ENCODE measurements at places on chromosomes 1 and 21. TPM values are rescaled to one million over a fixed set of nuclear protein-coding genes. Genes with fewer than 3 reads are reported as not detected.

- peaks cover 28% of the 10 kb centered on the region for H3K4me1 ChIP-seq
- no peak overlapping the region for H3K4me3 ChIP-seq
- H3K27me3 ChIP-seq, result peaks cover 44% of the 10 kb centered on the region
- no peak overlapping the region for H3K27ac ChIP-seq
- no peaks in the 10 kb centered on the region for H3K36me3 ChIP-seq
These were observed 6.8 kb downstream of the TP73 start for GRCh38 chr1:3659093-3659492.

GRCh38 chr21:42117967-42118780 lies 47.1 kb downstream of the UMODL1 start:
- H3K36me3 ChIP-seq, result no peaks in the 10 kb centered on the region
- H3K4me3 ChIP-seq, result no peak overlapping the region
- peaks cover 66% of the 10 kb centered on the region for H3K27me3 ChIP-seq
- DNase-seq, result no peak
- H3K4me1 ChIP-seq, result peaks cover 27% of the 10 kb centered on the region
- H3K27ac ChIP-seq, result no peak overlapping the region

- no peak overlapping the region for H3K4me3 ChIP-seq
- no peak for DNase-seq
- no peaks in the 10 kb centered on the region for H3K36me3 ChIP-seq
- peaks cover 37% of the 10 kb centered on the region for H3K27me3 ChIP-seq
- no peak overlapping the region for H3K27ac ChIP-seq
- peaks cover 2% of the 10 kb centered on the region for H3K4me1 ChIP-seq
These were observed 21.7 kb upstream of the COL6A1 start for GRCh38 chr21:45959779-45960390.

DNA sequence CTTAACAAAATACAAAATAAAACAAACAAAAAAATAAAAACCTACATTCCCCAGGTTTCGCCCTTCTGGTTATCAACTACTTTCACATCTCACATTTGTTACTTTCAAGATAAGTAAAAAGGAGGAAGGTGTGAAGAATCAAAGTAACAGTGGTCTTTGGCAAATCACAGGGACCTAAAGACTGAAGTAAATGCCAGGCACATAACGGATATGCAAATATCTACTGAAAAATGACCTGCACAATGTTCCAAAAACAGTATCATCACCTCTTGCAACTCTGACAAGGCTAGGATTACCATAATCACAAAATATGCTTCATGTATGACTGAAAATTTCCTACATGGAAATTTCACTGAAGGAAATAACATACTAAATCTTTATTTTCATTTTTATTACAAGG lies 29.3 kb downstream of the COP1 start:
- peaks cover 26% of the 10 kb centered on the region for H3K4me1 ChIP-seq
- no peak for DNase-seq

- H3K36me3 ChIP-seq, result peaks cover 16% of the 10 kb centered on the region
- no peak for DNase-seq
- peaks cover 19% of the 10 kb centered on the region for H3K4me1 ChIP-seq
- H3K27ac ChIP-seq, result no peak overlapping the region
These were observed 1.6 kb downstream of the GLMP start for GRCh38 chr1:156293895-156294294.

GRCh38 chr21:18521204-18521603 lies 117.6 kb upstream of the TMPRSS15 start:
- no peak overlapping the region for H3K27ac ChIP-seq
- no peaks in the 10 kb centered on the region for H3K27me3 ChIP-seq
- no peaks in the 10 kb centered on the region for H3K4me1 ChIP-seq
- no peak overlapping the region for H3K4me3 ChIP-seq

- no peak overlapping the region for H3K4me3 ChIP-seq
- H3K27me3 ChIP-seq, result peaks cover 4% of the 10 kb centered on the region
- peaks cover 29% of the 10 kb centered on the region for H3K4me1 ChIP-seq
- no peaks in the 10 kb centered on the region for H3K36me3 ChIP-seq
- DNase-seq, result peak; percentile 45
These were observed 85.1 kb downstream of the KCNN3 start for GRCh38 chr1:154784924-154785531.

GRCh38 chr1:204544321-204544720 lies 28.1 kb downstream of the MDM4 start:
- H3K4me1 ChIP-seq, result peaks cover 54% of the 10 kb centered on the region
- DNase-seq, result no peak
- peaks cover 90% of the 10 kb centered on the region for H3K36me3 ChIP-seq
- H3K4me3 ChIP-seq, result peak overlapping the region; percentile 33

GRCh38 chr21:46674430-46675007 lies 39.0 kb downstream of the PRMT2 start:
- no peak for DNase-seq
- no peak overlapping the region for H3K27ac ChIP-seq
- no peaks in the 10 kb centered on the region for H3K36me3 ChIP-seq
- H3K27me3 ChIP-seq, result peaks cover 34% of the 10 kb centered on the region

GRCh38 chr1:11483581-11484320 lies 4.8 kb downstream of the DISP3 start:
- H3K4me1 ChIP-seq, result peaks cover 8% of the 10 kb centered on the region
- no peak overlapping the region for H3K27ac ChIP-seq
- peaks cover 27% of the 10 kb centered on the region for H3K27me3 ChIP-seq
- H3K36me3 ChIP-seq, result no peaks in the 10 kb centered on the region
- H3K4me3 ChIP-seq, result no peak overlapping the region
- no peak for DNase-seq

GRCh38 chr21:35150562-35151226 lies 101.6 kb upstream of the RUNX1 start:
- peaks cover 2% of the 10 kb centered on the region for H3K36me3 ChIP-seq
- DNase-seq, result no peak
- H3K27ac ChIP-seq, result no peak overlapping the region
- peaks cover 7% of the 10 kb centered on the region for H3K27me3 ChIP-seq
- no peak overlapping the region for H3K4me3 ChIP-seq

- H3K27me3 ChIP-seq, result no peaks in the 10 kb centered on the region
- no peak for DNase-seq
- H3K36me3 ChIP-seq, result no peaks in the 10 kb centered on the region
- no peak overlapping the region for H3K4me3 ChIP-seq
These were observed 34.9 kb upstream of the NTNG1 start for GRCh38 chr1:107105914-107106313.

DNA sequence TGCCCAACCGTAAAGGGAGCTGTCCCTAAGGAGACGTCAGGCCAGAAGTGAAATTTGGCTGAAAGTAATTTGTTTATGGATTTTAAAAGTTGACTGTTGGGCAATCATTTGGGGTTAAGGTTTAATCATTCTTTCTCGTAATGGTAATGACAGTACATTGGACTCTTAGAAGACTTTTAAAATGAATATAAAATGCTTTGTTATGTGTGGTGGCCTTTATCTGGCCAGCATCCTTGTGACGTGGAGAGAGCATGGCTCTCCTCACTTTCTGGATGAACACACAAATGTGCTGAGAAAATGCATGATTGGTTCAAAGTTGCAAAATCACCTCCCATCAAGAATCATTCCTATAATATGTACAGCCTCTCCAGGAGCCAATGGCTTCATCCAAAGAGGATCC lies 160.2 kb downstream of the DHRS3 start:
- no peak overlapping the region for H3K27ac ChIP-seq
- H3K36me3 ChIP-seq, result peaks cover 39% of the 10 kb centered on the region

GRCh38 chr1:149962039-149962647 lies 25.5 kb upstream of the MTMR11 start:
- H3K27me3 ChIP-seq, result no peaks in the 10 kb centered on the region
- peaks cover 23% of the 10 kb centered on the region for H3K4me1 ChIP-seq
- no peak overlapping the region for H3K27ac ChIP-seq
- peaks cover 42% of the 10 kb centered on the region for H3K36me3 ChIP-seq
- peak; percentile 54 for DNase-seq

- no peak overlapping the region for H3K27ac ChIP-seq
- peak overlapping the region; percentile 79 for H3K4me3 ChIP-seq
- no peaks in the 10 kb centered on the region for H3K27me3 ChIP-seq
- no peaks in the 10 kb centered on the region for H3K36me3 ChIP-seq
These were observed 883 bp downstream of the SLC66A1 start for GRCh38 chr1:19312782-19313635.

DNA sequence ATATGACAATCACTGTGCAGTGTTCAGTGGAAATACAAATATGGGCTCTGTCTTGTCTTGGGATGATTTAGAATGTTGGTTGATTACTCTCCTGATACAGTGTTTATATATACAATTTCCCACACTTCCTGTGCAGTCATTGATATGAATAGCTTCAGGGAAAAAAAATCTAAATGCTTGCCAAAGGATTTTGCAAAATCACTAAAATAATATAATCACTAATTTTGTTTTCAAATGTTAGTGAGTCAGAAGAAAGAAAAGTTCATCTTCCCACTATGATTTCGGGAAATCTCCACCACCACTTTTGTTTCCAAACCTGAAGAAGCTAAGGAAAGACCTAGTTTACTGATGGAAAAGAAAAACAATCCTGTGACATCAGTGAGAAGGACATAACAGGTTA lies 32.1 kb upstream of the CHRM3 start:
- H3K27me3 ChIP-seq, result no peaks in the 10 kb centered on the region
- no peak overlapping the region for H3K27ac ChIP-seq
- no peak for DNase-seq
- no peaks in the 10 kb centered on the region for H3K36me3 ChIP-seq

DNA sequence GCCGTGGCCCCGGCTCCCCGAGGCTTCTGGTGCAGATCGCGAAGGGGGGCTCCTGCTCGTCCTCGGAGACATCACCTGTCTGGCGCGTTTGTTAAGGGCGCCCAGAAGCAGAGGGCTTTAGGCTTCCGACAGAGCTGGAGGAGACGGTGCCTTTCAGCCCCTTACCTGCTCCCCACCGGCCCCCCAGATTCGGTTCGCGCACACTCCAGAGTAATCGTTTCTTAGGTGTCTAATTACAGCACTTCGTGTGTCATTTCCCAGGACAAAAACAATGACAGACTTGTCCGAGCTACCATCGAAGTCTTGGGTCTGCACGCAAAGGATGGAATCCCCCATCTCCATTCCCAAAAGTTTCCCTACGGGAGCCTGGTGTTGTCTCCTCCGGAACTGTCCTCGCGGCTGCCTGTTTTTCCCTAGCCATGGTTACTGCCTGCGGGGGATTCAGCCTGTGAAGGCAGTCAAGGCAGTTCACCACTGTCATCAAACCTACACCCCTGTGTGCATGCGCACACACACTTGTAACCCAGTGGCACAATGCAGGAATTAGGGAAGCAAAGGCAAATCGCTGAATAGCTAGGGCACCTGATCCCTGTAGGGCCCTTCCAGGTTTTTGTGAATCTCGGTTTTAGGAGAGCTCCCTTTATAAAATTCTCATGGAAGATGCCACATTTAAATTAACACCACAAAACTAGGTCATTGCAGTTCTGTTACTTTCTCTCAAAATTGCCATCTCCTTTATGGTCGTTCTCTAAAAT lies 738 bp upstream of the CDC42BPA start:
- no peak overlapping the region for H3K27ac ChIP-seq
- no peak for DNase-seq
- no peaks in the 10 kb centered on the region for H3K36me3 ChIP-seq
- H3K27me3 ChIP-seq, result peaks cover 57% of the 10 kb centered on the region

DNA sequence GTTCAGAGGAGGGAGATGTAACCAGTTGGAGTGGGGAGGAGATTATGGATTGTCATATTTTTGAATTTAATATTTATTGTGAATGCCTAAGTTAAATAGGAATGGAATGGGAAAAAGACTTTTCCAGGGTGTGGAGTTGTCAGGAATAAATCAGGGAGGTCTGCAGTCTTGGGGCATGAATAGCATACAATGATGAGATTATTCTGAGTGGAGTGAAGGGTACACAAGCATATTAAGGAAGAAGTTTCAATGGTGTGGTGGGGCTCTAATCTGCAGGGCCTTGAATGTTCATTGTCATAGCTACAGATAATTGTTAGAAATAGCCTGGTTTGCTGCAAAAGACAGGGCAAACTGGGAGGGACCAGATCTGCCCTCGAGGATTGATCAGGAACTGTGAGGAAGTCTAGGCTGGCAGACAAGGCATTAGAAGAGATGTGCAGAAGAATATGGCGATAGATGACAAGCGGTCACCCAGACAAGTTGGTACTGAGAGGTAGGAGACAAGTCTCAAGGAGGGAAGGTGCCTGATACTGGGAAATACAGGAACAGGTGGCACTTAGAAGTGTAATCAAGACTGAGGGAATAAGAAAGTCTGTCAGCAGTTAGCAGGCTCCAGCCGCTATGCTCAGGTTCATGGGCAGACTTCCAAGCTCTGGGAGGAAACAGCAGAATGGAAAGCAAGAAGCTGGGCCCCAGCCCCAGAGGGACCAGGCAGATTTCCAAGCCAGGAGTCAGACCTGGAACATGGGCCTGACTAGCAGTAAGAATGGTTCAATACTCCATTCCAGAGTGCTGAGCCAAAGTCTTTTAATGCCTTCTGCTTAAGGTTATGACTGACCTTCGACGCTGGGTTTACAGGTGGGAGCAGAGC lies 20.9 kb upstream of the RGL1 start:
- no peaks in the 10 kb centered on the region for H3K36me3 ChIP-seq
- no peak overlapping the region for H3K4me3 ChIP-seq
- H3K27ac ChIP-seq, result no peak overlapping the region
- no peaks in the 10 kb centered on the region for H3K27me3 ChIP-seq
- DNase-seq, result no peak
- no peaks in the 10 kb centered on the region for H3K4me1 ChIP-seq

- H3K4me3 ChIP-seq, result no peak overlapping the region
- peaks cover 16% of the 10 kb centered on the region for H3K27me3 ChIP-seq
- DNase-seq, result no peak
- no peaks in the 10 kb centered on the region for H3K36me3 ChIP-seq
These were observed 467.4 kb upstream of the VAMP3 start for GRCh38 chr1:7303554-7304317.

GRCh38 chr1:221272940-221273339 lies 393.7 kb downstream of the HLX start:
- no peak overlapping the region for H3K27ac ChIP-seq
- peaks cover 4% of the 10 kb centered on the region for H3K4me1 ChIP-seq
- no peak for DNase-seq
- no peaks in the 10 kb centered on the region for H3K36me3 ChIP-seq

- no peaks in the 10 kb centered on the region for H3K36me3 ChIP-seq
- H3K27ac ChIP-seq, result no peak within 1 kb of the TSS
- H3K27me3 ChIP-seq, result peaks cover 2% of the 10 kb centered on the region
- DNase-seq, result no peak
- no peaks in the 10 kb centered on the region for H3K4me1 ChIP-seq
These were observed at the start of gene KPRP for GRCh38 chr1:152757747-152758146. Gene KPRP (plus strand): TSS chr1:152758025. CDS start chr1:152759589, 1,564 bp downstream.

- no peak overlapping the region for H3K27ac ChIP-seq
- no peaks in the 10 kb centered on the region for H3K4me1 ChIP-seq
- H3K27me3 ChIP-seq, result no peaks in the 10 kb centered on the region
- DNase-seq, result no peak
These were observed 51.7 kb upstream of the ACADM start for GRCh38 chr1:75672528-75673393.

IFNAR2 gene
- total RNA-seq, result 61.9 TPM

HMGCS2 gene
- not detected for total RNA-seq

C1orf185 gene
- not detected for total RNA-seq

RNU1-3 gene
- 1,570 TPM for total RNA-seq

C1orf87 gene
- total RNA-seq, result not detected

KCNE1 gene
- total RNA-seq, result 0.40 TPM

RIT1 gene
- 30.9 TPM for total RNA-seq

SLC9C2 gene
- total RNA-seq, result not detected

ZC3H11A gene
- 99.1 TPM for total RNA-seq

INSRR gene
- 0.08 TPM for total RNA-seq

LCE1F gene
- total RNA-seq, result not detected

HSD11B1 gene
- total RNA-seq, result 8.7 TPM

CTBS gene
- 28.1 TPM for total RNA-seq

SYTL1 gene
- total RNA-seq, result 124 TPM

KAZN gene
- 0.30 TPM for total RNA-seq

CR1L gene
- total RNA-seq, result not detected

CELA3A gene
- total RNA-seq, result not detected

GJB3 gene
- total RNA-seq, result not detected

RPS6KA1 gene
- 175 TPM for total RNA-seq

C1orf94 gene
- total RNA-seq, result not detected

FAM177B gene
- total RNA-seq, result not detected

Measured in activated CD4-positive, alpha-beta memory T cell treated with anti-CD3 and anti-CD28 coated beads, Interleukin-2, amount 10 ng/mL, durations not matched to agents 7 days and 5 days (primary cell).